SK-N-DZ (cell line): ENCODE measurements at places on chromosomes 6 and 20.

GRCh38 chr6:140311146-140311545 lies 936.7 kb upstream of the CITED2 start:
- DNase-seq: no peak

- DNase-seq: no peak
Observed at GRCh38 chr6:37460805-37461204, 27.8 kb downstream of the CMTR1 start.

DNA sequence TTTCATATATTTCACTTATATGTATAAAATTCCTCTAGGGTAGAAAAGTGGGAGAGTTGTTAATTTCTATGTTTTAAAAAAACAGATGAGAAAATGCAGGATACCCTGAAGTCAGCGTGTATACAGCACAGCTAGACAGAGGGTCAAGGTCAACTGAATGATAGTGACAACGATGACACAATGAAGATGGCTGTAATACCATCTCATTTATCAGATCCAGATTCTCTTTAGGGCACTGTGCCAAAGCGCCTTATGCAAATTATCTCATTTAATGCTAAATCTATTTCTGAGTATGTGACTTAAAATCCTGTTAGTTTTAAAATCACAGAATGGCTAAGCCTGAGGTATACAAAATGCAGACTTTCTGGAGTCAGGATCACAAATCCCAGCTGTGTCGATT lies 431.4 kb upstream of the RUNX2 start:
- no peak for DNase-seq

DNA sequence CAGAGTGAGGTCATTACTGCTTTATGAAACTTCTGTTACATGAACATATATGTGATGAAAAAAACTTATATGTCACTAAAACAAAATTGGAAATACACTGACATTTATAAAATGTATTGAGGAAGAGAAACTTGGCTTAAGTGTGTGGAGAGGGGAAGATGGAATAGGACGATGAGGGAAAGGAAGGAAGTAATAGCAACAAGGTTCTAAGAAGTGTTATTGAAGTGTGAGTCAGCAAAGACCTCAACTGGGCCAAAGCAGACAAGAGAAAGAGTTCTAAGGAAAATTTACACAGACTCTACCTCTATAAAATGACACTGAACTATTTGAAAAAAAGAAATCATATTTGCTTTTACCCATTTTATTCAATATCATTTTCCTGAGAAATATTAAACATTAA lies 38.3 kb downstream of the SNX3 start:
- DNase-seq: no peak

GRCh38 chr6:33142501-33143070 lies 49.7 kb downstream of the COL11A2 start:
- no peak for DNase-seq

GRCh38 chr6:26031151-26031594 lies 56.1 kb upstream of the HFE start:
- peak; percentile 57 for DNase-seq

DNA sequence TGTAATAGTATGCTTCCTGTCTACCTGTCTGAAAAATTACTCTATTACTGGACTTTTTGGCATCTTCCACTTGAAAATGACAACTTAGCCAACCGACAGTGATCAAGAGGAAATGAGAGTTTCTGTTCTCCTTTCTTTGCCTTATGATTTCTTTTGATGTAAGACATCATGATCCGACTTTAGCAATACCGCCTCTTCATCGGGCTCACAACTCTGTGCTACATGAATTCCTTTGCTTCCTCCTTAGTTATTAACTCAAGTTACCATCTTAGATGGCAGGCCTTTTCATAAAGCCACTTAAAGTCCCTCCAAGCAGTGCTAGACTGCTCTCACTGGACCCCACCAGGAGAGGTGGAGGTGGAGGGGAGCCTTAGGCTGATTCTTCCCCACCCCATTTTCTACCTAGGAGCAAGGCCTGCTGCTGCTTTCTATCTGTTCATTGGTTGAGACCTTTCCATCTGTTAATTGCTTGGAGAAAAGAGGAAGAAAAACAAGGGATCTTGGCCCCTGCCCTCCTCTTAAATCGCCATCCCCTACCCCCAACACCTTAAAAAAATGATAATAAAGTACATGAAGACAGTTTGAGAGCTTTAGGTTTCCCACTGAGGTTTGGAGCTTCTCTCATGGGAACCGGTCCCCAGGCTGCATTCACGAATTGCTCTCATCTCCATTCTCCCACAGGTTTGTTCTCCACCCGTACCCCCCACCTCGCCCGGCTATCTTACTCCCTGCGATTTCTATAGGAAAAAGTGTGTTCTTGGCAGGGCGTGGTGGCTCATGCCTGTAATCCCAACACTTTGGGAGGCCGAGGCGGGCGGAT lies 21.6 kb upstream of the MCM3 start:
- DNase-seq: no peak

DNA sequence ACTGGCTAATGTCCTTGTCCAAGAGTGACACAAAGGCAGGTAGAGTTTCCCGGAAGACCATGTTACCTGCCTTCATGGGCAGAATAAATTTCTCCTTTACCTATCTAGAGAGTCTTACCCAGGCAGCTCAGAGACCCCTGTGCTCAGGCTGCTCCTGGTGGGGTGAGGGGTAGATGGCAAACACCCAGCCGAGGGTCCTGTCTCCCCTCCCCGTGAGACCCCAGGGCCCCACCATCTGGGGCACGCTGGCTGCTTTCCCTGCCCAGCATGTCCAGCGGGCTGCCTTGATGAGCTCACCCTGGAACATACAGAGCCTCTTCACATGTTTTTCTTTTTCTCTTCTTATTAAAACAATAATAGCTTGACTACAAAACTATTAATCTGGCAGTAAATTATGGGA lies 116.5 kb downstream of the EDN3 start:
- no peak for DNase-seq

GRCh38 chr6:144549837-144550747 lies 265.0 kb downstream of the UTRN start:
- DNase-seq: no peak

- no peak for DNase-seq
Observed at GRCh38 chr6:164741938-164742451, 567.4 kb downstream of the C6orf118 start.

DNA sequence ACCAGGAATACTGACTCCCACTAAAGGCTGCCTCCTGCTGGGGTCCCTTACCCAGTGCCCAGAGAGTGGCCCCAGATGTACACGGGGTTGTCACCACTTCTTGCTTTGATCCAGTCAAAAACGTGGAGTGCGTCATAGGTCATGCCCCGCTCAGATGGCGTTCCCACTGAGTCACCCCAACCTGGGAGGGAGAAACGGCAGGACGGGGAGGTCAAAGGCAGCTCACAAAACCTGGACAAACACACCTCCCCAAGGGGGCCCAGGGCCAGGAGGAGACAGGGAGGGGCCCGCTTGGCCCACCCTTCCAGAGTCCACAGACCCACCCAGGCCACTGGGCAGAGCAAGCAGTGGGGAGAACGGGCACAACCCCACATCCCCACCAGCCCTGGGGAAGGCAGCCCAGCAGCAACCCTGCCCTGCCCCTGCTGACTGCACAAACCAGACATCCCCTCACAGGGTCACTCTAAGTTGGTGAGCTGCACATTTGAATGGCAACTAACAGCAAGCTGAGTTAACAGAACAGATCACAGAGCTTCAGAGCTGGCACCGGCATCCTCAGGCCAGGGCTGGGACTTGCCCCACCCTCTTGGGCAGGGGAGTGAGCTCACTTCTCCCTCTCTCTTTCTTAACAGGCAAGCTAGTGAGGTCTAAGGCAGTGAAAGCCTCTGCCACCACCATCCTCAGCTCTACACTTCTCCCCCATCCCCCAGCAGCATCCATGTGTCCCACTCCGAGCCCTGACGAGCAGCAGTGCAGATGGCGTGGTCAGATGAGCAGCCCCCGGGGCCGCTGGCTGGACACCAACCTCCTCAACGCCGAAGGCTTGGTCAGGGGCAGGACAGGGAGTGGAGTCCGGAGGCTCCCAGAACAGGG lies 61.7 kb downstream of the PYGB start:
- DNase-seq: no peak

DNA sequence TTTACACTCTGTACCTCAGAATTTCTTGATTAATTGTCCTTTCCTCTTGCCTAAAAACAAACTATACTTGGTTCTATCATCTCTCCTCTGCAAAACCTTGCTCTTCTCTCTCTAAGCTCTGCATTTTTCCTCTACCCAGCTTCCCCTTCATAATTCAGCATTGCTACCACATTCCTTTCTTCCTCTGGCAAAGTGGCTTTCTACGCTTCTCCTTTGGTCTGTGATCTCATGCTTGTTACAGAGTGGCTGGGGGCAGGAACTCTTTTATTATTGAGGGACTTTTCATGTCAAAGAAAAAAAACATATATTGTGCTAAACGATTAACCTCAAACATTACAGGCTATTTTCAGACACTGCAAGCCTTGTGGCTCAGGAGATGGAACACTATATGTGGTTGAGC lies 333.3 kb upstream of the KCNQ5 start:
- DNase-seq: no peak

DNA sequence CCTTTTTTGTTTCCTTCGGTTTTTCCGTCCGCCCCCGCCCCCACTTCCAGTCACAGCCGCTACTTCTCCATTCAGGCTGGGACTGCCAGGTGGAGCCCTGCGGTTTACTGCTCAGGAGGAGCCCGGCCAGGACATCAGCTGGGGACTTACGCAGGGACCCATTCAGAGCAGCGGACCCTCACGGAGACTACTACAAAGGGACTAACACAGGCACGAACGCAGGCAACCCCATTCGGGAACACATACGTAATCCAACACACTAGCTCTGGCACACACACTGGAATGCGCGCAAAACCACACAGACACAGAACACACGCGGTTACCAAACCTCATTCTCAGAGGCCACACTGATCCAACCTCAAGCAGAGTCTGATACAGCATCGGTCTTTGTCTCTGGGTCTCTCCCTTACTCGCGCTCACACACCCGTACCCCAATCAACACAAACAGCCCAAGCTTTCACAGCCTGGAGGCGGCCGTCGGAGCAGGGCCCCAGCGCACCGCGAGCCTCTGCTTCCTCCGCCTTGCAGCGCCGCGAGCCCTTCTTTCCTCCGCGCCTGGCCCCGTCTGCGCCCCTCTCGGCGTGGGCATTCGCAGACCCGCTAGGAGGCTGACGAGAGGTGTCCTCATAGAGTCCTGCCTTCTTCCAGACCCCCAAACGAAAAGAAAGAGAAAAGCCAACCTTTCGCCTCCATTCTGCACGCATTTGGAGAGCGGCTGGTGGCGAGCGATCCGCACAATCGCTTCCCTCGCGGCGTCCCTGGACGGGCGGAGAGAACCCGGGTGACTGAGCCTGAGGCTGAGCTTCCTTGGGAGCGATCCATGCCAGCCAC lies 1.1 kb upstream of the SLC32A1 start:
- DNase-seq: no peak

- DNase-seq: no peak
Observed at GRCh38 chr6:3128356-3129108, 10.0 kb downstream of the BPHL start.

- DNase-seq: no peak
Observed at GRCh38 chr20:35831029-35831428, 59.2 kb downstream of the PHF20 start.

DNA sequence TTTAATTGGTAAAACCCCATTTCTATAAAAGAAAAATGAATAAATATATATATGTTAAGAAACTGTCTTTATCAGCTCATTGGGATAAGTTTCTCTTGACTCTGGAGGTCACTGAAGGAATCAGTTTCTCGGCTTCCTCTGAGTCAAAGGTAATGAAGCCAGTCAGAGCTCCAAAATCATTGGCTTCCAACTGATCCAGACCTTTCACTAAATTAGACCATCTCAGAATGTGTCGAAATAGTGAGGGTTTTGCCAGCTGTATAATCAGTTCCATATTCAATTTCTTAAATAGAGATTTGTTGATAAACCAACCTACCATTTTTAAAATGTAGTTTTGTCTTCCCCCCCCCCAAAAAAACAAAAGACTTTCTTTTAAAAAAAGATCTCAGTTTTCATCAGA lies 60.5 kb upstream of the SRSF6 start:
- no peak for DNase-seq

DNA sequence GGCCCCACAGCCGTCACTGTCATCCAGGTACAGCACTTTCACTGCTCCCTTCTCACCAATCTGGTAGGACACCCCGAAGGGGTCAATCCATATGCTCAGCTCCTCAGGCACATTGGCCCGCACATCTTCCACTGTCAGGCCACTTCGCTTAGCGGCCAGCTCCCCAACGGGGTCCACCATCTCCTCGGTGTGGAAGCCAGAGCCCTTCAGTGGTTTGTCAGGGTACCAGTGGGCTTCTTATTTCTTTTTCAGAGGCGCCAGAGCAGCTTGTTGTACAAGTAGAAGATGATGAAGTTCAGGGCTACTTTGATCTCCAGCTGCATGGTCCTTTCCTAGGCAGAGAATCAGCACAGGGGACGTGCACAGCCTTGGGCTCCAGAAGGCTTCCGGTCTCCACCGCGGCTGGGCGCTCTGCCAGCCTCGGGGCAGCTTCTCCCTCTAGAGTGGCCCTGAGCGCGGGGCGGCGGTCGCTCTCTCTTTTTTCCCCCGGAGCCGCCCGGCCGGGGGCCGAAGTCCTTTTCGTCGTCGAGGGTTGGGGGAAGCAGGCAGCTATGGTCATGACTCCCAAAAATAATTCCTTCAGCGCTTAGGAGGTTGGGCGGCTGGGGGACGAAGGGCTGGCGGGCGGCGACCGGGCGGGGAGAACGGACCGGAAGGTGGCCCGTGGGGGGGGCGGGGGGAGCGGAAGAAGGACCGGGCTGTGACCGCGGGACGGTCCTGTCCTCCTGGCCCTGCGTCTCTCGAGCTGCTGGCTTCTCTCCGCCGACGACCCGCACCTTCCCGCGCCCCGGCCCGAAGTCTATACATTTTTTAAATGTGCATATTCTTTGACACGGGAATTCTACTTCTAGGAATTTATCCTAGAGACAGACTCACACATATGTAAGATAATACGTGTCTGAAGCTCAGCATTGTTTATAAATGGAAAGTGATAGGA lies 6.5 kb upstream of the ZSCAN9 start:
- peak; percentile 51 for DNase-seq

DNA sequence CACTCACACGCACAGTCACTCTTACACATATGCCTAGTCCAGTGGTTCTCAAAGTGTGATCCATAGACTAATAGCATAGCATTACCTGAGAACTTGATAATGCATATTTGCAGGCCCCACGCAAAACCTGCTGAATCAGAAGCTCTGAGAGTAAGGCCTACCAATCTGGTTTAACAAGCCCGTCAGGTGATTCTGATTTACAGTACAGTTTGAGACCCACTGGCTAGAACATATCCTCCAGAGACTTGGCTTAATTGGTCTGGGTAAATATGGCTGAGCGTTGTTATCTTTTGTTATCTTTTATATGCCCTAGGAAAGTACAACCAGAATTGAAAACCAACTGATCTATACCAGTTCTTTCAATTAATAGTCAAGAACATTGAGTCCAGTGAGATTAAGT lies 9.6 kb downstream of the TSPYL4 start:
- peak; percentile 16 for DNase-seq

- DNase-seq: no peak
Observed at GRCh38 chr6:150541576-150541975, 58.1 kb upstream of the PLEKHG1 start.

- no peak for DNase-seq
Observed at GRCh38 chr6:40417031-40417430, 170.1 kb downstream of the LRFN2 start.
